NCI-H345 (cell line): ENCODE measurements at places on chromosomes 11 and 22.

- peak; percentile 51 for DNase-seq
Observed at GRCh38 chr11:84722583-84723108, 904.5 kb downstream of the DLG2 start.

DNA sequence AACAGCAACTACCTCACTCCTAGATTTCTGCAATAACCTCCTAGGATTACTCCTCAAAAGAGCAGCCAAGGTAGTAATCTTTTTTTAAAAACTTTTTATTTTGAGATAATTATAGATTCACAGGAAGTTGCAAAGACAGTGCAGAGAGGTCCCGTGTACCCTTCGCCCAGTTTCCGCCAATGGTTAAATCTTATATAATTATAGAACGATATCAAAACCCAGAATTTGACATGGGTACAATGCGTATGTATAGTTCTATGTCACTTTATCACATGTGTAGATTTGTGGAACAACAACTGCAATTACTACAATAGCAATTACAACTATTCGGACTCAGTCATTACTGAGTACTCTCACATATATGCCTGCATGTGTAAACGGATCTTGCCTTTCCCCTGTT lies 94.8 kb upstream of the APOA1 start:
- DNase-seq: no peak

DNA sequence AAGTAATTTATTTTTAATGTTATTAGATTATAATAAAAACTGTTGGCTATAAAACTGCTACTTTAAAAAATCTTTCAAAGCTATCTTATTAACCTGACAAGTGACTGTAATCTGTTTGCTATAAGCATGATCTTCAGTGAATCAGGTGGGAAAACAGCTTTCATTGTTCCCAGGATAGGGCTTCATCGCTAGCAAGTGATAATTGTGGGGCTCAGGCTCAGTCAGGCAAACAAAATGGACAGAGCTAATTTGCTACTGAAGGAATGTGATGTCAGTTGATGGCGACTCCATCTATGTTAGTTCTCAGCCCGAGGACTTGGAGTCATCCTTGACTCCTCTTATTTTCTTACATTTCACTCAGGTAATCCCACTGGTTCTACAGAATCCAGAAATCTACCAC lies 125.0 kb downstream of the RASSF10 start:
- no peak for DNase-seq

DNA sequence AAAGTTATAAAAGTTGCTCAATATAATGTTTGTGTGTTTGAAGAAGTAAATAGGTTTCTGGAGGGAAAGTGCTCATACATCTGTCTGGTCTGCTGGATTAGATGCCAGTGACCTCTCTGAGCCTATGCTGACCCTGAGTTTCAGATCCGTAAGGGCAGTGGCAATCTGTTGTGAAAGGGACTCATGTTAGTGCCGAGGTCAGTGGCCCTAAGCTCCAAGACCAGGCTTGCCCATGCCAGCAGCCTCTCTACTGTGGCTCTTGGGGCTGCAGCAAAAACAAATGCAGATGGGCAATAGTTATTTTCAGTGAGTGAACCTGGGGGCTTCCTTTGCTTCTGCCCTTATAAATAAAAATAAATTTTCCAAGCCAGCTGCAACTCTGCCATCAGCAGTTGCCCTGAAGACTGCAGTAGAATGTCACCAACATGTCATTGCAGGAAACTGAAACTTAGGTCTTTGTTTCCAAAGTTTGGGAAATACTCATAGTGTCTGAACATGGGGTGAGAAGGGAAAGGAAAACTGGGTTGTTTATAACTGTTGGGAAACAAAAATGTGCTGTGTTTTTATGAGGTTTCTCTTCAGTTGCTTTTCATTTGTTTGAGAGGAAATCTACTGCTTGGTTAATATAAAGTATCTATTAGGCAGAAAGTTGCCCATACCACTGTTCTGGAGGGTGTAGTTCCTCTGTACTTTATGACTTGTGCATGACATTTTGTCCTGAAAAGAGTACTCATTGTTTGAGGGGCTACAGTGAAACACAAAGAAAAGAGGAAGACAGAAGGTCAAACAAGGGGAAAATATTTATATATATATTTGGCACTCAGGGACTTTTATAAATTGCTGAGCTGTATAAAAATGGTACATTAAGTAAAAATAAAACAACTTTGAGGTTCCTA lies 9.5 kb upstream of the MS4A4E start:
- no peak for DNase-seq

GRCh38 chr22:30444632-30445437 lies 19.3 kb downstream of the MTFP1 start:
- DNase-seq: peak; percentile 60

DNA sequence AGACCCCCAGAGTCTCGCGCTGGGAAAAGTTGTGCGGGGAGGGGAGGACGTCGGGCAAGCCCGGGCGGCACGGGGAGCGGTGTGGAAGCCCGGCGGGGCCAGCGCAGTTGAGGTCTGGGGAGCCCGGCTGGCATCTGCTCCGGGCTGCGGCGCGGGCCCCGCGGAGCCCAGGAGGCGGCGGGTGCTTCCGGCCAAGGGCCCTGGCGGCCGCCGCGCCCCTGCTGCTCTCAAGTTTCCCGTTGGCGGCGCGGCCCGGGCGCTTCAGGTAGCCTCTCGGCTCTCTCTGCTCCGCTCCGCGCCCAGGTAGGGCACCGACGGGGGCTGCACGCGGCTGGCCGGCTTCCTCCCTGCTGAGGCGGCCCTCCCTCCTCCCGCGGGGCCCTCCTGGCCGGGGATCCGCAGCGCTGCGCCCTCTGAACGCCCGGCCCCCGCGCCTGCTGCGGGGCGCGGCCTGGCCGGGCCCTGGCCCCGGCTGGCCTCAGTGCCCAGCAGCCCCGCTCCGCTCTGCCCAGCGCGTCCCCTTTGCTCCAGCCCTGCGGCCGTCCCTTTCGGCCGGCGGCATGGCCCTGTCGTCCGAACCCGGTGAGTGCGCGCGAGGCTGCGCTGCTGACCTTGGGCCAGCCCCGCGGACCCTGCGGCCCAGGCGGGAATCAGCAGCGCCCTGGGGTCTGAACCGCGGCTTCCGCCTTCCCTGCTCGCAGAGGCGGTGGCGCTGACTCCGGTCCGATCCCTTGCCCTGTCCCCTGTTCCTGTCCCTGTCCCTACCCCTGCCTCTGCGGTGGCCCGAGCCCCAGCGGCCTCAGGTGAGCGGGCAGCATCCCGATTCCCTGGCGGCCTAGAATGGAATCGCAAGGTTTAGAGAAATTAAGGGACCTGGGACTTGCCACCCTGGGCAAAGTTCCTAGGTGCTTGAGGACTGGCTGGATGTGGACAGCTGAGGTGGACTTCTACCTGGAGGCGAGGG lies 4.3 kb upstream of the AMPD3 start:
- DNase-seq: peak; percentile 77

GRCh38 chr22:50676180-50676636 lies 3.6 kb downstream of the SHANK3 start:
- DNase-seq: no peak

DNA sequence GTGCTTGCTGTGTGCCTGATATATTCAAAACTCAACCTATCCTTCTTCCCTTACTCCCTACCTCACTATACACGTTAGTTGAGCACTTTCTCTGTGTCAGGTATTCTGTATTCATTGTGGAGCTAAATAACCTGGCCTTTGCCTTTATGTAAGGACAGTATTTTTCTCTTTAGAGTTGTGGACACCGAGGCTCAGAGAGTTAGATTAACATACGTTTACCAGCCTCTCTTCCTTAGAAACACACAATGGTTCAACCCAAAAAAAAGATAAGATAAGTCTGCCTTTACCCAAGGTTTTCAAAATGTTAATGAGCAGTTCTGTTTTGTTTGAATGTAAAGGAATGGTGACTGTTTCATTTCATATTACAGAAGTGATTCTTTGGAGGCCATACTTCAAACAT lies 45.0 kb downstream of the CBL start:
- DNase-seq: no peak

DNA sequence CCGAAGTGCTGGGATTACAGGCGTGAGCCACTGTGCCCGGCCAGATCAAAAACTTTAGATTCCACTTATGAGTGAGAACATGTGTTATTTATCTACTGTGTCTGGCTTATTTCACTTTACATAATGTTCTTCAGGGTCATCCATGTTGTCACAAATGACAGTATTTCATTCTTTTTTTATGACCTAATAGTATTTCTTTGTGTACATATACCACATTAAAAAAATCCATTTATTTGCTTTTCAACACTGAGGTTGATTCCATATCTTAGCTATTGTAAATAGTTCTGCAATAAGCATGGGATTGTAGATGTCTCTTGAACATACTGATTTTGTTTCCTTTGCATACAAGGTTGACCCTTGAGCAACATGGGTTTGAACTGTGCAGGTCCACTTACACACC lies 13.2 kb upstream of the SCGB1D1 start:
- no peak for DNase-seq

DNA sequence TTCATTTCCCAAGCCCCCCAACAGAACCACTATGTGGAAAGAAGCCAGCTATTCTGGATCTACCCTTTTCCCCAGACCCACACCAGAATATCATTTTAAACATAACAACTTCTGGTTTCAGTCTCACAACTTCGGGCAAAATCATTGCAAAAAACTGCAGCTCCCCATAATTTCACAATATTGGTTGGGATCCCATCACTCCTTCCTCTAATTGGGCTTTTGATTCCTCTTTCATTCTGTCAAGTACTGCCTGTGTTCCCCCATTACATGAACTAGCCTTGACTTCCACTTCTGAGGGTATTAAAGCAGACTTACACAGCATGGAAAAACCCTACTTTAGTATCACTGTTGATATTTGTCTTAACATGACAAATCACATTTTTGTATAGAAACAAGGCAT lies 4.1 kb upstream of the APOL3 start:
- DNase-seq: no peak

- DNase-seq: no peak
Observed at GRCh38 chr11:60984636-60985035, 13.2 kb downstream of the CD6 start.

DNA sequence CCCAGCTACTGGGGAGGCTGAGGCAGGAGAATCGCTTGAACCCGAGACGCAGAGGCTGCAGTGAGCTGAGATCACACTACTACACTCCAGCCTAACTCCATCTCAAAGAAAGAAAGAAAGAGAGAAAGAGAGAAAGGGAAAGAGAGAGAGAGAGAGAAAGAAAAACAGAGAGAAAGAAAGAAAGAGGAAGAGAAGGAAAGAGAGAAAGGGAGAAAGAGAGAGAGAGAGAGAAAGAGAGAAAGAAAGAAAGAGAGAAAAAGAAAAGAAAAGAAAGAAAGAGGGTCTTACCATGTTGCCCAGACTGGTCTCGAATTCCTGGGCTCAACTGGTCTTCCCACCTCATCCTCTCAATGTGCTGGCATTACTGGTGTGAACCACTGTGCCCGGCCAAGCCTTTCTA lies 22.3 kb downstream of the FBLN1 start:
- no peak for DNase-seq

GRCh38 chr22:20725987-20726558 lies 47.8 kb upstream of the SERPIND1 start:
- no peak for DNase-seq

- DNase-seq: no peak
Observed at GRCh38 chr22:27260087-27260698, 541.4 kb downstream of the MN1 start.

DNA sequence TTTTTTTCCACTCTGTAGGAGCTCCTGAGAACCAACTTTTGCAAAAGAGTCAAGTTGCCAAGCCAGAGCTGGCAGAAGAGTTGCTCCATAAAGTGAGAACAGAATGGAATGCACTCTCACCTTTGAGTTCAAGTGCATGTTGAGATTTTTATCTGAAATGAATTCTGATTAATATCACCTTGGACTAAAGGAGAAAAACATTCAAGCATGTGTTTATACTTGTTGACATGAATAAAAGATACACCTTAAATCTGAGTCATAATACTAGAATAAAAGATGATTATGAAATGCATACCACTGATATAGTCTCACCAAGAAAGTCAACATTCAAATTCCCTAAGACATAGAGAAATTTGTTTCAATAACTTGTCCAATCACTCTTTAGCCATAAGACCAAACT lies 37.8 kb downstream of the ARL14EP start:
- no peak for DNase-seq

- peak; percentile 95 for DNase-seq
Observed at GRCh38 chr22:38935023-38935422, 22.4 kb upstream of the APOBEC3A start.

DNA sequence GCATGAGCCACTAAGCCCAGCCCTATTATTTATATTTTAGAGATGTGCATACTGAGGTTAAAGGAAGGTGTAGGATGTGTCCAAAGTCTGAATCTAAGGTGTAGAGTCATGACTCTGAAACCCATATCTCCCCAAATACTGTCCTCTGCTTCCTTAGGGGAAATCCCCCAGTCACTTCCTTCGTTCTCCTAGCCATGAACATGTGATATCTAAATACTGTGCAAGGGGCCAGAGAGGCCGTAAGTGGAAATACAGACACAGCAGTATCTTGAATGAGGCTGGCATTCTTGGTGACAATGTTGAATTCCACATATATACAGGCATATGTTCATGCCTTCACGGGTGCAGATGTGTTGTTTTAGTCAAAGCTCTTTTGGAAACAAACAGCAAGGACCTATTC lies 21.3 kb upstream of the PATZ1 start:
- no peak for DNase-seq

GRCh38 chr11:74806267-74806666 lies 57.6 kb downstream of the RNF169 start:
- no peak for DNase-seq

DNA sequence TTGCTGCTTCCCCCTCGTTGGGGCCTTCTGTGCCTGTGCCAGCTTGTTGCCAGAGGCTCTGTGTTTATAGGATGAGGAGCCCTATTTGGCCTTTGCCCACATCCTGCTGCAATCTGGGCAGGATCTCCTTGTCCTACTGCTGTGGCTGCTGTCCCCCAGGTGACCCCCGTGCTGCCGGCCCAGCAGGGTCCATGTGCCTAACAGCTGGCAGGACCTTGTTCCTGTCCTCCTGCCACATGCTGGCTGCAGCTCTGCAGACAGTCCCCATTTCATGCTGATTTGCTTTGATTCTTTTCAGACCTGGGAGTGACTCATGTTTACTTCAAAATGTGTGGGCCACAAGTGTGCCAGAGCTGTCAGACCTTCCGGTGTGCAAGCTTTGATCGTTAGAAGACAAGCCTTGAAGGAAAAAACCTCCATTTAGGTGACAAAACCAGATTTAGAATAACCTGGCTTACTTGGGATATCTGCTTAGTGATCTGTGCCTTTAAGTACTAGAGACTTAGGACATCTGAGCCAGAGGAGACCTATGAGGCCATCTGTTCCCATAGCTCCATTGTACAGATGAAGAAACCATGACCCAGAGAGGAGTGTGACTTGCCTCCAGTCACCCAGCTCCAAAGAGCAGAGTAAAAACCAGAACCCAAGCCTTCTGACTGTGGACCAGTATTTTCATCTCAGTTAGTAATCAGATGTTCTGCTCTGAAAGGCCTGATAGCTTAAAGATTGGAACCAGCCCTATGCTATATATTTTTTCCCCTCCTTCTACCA lies 11.1 kb downstream of the NAV2 start:
- DNase-seq: no peak

GRCh38 chr11:12235947-12236743 lies 125.8 kb downstream of the MICAL2 start:
- peak; percentile 60 for DNase-seq
